ENCODE measurements at places on chromosomes 7 and 10.
A peak's percentile ranks its signal among the peaks of the same experiment; 100 is the strongest.

- DNase-seq: peak; percentile 51
Measured at GRCh38 chr10:52261362-52261761, 52.7 kb upstream of the DKK1 start.

DNA sequence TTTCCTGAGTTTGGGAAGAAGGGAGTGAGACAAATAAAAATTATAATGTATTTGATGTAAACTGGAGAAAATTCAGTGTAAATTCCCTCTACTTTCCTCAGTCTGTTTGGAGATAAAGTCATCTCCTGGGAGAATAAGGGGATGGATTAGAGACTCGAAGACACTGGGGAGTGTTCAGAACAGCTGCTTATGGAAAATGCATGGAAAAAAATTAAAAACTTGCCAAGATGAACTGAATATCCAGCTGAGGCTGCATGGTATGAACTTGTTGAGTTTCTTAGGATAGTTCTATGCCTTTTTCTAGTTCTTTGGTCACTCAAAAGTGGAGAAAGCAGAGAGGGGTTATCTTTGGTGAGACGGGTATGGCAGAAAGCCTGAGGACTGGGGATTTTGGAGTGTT is 210.5 kb downstream of the BICC1 start:
- DNase-seq: no peak

DNA sequence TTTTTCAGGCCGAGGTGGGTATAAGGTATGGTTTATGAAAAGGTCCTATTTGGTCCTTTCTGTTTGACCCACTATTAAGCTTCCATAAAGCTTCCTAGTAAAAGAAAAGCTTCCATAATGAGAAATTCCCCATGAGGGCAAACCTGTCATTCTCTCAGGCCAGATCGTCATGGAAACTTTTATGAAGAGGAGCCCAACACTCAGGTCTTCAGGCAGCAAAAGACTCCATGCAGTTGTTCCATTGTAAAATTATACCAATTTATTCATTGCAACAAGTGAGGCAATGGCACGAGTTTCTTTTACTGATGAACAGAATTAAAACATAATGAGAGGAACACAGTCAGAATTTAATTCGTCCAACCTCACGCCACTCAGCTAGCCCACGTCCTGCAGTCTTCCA is 188.6 kb downstream of the MTERF1 start:
- no peak for DNase-seq

- DNase-seq: no peak
Measured at GRCh38 chr7:92723943-92724342, 112.4 kb downstream of the CDK6 start.
